T-cell (primary cell): ENCODE measurements at places on chromosomes 5 and 9.

GRCh38 chr5:58074222-58074621 is 385.7 kb downstream of the PLK2 start:
- DNase-seq: no peak

- no peak for DNase-seq
Observed at GRCh38 chr5:122187426-122187825, 58.1 kb downstream of the ZNF474 start.

GRCh38 chr5:179405054-179405416 is 59.8 kb upstream of the ADAMTS2 start:
- no peak for DNase-seq

DNA sequence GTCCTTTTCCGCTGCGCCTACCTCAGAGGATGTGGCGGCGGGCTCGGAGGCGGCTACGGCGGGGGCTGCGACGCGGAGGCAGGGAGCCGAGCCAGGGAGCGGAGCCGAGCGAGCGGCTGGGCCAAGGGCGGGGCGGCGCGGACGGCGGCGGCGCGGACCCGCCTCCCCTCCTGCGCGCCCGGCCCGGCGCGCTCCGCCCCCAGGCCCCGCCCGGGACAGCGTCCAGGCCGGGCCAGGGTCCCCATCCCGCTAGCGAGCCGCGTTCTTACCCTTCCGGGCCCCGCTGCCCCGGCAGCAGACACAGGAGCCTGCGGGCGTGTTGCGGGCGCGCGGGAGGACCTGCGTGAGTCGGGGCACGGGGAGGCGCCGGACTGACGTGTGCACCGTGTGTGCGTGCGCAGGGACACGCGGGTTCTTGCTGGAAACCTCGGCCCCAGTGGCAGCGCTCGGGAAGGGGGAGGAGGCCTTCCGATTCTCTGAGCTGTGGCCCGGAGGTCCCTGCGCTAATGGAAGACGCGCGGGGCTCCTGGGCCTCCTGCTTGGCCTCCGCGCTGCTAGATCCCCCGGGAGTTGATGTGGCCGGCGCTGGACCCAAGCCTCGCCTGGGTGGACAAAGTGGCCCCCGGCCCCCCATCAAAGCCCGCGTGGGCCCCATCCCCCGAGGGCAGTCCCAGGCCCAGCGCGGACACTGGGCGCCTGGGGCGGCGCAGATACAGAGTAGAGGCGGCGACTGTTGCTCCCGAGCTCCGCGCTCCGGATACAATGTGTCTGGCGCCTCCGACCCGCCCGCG is at the start of gene VDAC1:
Gene VDAC1, minus strand, starts transcription at position 350 of the 791 bp plus-strand sequence. CDS start 11,963 bp downstream, outside the sequence.
- peak; percentile 85 for DNase-seq

DNA sequence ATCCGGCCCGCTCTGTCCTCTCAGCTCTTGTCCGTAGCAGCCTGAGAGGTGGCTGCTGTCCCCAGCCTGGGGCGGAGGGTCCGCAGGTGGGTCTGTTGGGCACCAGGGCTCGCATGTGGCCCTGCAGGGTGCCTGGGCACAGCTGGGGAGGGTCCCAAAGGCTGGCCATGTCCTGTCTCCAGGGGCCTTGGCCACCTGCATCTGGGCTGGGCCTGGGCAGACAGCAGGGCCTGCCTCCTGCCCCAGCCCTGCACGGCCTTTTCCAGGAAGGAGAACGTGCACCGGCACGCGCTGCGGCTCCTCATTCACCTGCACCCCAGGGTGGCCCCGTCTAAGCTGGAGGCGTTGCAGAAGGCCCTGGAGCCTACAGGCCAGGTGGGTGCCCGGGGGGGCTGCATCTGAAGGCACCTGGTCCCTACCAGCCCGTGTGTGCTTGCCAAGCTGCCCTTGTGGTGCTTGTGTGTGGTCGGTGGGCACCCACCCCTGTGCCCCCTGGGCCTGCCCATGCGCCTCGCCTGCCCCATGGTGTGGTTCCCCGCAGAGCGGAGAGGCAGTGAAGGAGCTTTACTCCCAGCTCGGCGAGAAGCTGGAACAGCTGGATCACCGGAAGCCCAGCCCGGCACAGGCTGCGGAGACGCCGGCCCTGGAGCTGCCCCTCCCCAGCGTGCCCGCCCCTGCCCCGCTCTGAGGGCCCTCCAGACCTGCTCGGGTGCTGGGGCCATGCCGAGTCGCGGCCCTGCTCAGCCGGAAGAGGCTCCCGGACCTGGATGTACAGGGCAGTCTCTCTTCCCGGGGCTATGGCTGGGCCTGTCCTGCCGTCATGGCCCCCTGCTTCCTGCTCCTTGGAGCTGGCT is 5.1 kb upstream of the TOR4A start:
- no peak for DNase-seq

- no peak for DNase-seq
Observed at GRCh38 chr5:99866740-99867139, 668.4 kb upstream of the FAM174A start.

GRCh38 chr9:15485836-15486666 is 24.7 kb downstream of the PSIP1 start:
- DNase-seq: no peak

- DNase-seq: no peak
Observed at GRCh38 chr5:87541033-87541432, 128.3 kb upstream of the CCNH start.
